ENCODE measurements at places on chromosomes 5 and 9.

- no peak for DNase-seq
Measured at GRCh38 chr5:171693412-171693811, 92.2 kb upstream of the SMIM23 start.

GRCh38 chr5:154406826-154407225, 39.0 kb upstream of the SAP30L start:
- no peak for DNase-seq

DNA sequence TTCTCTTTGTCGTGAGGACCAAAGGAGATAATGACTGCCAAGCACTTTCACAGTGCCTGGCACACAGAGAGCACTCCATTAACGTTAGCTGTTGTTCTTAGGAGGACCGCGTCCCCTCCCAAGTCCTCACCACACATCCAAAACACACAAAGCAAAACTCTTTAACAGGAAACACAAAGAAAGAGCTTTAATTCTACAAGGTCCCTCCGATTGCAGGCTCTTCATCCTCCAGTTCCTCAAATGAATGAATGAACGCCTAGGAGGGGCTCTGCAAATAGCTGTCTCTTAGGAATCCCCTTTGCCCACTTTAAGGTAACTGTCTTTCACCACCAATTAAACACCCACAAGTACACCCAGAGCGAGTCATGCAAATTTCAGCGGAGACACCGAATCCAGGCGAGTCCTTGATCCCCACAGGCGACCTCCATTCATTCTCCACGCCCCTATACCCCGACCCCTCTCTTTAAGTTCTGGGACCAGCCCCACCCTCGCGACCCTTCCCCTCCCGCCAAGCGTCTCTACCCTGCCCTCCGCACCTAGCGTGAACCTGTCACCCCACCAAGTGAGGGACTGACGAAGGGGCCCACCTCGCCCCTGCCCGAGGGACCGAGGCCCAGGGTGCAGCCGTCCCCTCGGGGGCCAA, 644 bp downstream of the TSC1 start:
- DNase-seq = peak; percentile 7

- peak; percentile 43 for DNase-seq
Measured at GRCh38 chr5:7876867-7877266, 7.9 kb downstream of the MTRR start.

DNA sequence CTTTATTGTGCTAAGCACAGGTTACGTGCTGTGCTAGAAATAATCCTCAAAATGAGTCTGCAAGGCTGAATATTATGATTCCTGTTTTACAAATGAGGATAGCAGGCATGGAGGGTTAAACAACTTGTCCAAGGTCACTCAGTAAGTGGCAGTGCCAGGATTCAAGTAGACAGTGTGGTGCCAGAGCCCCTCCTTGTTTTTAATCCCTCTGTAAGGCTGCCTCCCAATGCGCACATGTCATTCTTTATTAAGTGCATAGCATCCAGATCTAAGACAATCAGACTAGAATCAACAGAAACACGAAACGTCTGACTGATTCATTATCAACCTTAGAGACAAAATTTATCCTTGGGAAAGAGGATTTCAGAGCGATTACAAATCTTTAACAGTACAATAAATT, 199.6 kb downstream of the SMARCA2 start:
- no peak for DNase-seq

GRCh38 chr9:121609822-121610637, 41.4 kb upstream of the DAB2IP start:
- no peak for DNase-seq

GRCh38 chr5:72298711-72299110, 21.3 kb downstream of the MRPS27 start:
- DNase-seq = no peak

DNA sequence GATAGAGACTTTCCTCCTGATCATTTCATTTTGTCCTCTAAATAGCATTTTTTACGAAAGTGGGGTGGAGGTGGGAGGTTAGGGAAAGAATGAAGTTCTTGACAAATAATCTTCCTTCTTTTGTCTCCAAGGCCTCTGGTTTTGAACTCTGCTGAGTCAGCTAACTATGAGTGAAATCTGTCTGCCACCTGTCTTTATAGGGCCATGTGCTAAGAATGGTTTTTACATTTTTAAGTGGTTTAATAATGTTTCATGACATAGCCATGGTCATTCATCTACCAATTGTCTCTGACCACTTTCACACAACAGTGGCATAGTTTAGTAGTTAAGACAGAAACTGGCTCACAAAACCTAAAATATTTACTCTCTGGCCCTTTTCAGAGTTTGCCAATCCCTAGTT, 7.6 kb downstream of the MAN2A1 start:
- DNase-seq = no peak

- DNase-seq = no peak
Measured at GRCh38 chr9:18741945-18742344, 268.0 kb downstream of the ADAMTSL1 start.

DNA sequence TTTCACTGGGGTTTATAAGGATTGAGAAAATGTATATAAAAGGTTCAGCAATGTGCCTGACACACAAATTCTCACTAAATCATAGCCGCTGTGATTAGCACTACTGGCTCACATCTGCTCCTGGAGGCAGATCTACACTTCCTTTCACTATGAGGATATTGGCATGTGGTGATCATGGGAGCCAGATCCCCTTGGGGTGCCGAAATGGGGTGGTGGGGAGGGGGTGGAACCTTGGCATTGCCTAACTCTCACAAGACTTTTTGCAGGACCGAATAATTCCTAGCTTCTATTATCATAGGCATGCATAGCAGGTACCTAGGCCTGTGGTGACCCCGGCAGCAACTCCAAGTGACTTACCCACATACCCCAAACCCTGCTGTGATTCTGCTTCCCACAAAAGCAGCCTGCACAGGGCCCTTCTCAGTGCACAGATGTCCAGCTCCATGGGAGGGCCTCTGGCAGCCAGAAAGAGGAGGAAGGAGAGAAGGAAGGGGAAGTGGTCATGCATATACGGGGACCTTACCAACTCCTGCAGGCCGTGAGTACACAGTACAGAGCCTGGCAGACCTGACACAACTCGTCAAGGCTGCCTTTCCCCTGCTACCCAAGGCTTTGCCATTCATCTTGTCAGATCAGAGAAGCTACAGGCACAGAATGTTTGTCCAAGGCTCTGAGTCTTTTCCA, 61.3 kb upstream of the IQGAP2 start:
- DNase-seq = no peak

GRCh38 chr5:32225445-32225844, 51.3 kb upstream of the GOLPH3 start:
- DNase-seq = no peak

DNA sequence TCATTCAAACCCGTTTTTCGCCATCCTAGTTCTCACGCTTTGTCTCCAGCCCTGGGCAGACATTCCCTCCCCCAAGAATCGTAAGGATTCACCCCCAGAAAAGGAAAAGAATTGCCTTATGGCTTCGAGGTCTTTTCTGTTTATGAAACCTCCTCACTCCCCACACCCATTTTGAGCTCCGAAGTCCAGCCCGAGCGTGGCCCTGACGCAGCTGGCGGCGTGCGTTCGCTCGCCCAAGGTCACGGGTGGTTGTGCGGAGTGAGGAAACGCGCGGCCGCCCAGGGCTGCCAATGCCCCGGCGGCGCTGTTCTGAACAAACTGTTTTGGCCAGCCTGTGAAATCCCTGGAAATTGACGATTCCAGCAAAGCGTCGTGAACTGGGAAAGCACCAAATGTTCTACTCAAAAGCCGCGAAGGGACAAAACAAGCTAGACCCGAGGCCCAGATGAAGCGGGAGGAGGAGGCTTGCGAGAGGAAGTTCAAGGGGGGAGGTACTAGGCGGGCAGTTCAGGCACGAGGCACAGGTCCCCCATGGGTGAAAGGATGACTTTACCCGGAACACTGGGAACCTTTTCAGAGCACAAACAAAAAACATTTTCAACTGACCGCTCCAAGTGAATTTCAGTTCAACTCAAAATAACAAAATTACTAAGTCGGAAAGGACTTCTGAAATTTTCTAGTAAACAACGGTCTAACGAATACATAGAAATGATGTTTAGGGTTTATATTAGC, 683 bp upstream of the ZFAND5 start:
- DNase-seq = peak; percentile 64

GRCh38 chr5:26955161-26955560, 83.2 kb downstream of the CDH9 start:
- DNase-seq = no peak

DNA sequence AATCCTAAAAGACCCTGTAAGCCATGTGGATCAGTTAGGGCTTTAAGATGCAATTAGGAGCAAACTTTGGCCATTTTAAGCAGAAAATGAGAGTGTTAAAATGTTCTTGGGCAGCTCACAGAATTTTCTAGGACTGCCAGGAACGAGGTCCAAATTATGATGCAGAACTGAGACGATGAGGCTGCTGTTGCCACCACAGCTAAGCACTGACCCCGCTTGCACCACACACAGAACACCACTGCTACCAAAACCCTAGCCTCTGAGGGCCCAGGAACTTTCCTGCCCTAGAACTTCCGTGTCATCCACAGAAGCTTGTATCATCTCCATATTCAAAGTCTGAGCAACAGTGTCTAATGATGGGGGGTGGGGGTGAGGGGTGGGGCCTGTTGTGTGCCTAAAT, 41.0 kb upstream of the PCSK1 start:
- no peak for DNase-seq

GRCh38 chr5:1987471-1987870, 104.7 kb upstream of the IRX4 start:
- no peak for DNase-seq

- no peak for DNase-seq
Measured at GRCh38 chr9:87334366-87334765, 163.3 kb upstream of the DAPK1 start.

DNA sequence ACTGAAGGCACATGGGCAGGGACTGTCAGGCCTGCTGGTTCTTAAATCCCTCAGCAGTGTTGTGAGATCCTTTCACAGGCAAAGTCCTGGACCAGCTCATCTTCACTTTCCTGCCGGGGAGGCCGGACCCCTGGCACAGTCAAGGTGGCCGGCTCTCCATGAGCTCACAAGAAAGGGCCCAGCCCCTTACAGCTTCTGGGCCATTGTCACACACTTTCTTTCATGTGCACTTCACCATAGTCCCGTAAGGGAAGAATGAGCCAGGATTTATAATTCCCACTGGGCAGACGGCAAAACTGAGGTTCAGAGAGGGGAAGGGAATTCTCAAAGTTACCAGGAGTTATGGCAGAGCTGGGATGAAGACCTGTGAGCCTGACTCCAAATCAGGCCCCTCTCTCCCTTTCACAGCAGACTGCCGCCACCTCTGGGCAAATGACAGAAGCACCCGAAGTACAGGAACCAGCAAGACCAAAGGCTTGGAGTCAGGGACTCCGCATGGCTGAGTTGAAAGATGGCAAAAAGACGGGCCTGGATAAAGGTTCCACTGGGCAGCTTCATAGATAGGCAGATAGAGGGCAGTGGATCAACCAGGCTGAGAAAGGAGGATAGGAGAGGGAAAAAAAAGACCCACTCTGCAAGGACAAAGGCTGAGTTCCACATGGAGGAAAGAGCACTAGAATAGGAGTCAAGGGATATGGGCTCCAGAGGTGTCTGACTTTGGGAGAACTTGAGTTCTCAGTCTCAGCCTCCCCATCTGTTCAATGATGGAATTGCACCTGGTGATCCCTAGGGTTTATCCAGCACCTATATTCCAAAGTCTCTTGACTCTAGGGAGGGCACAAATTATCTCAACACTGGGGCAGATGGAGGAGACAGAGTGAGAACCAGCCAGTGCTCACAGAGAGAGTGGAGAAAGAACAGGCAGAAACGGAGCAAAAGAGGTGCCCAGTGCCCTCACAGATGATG, 128.7 kb downstream of the PAX5 start:
- DNase-seq = no peak

DNA sequence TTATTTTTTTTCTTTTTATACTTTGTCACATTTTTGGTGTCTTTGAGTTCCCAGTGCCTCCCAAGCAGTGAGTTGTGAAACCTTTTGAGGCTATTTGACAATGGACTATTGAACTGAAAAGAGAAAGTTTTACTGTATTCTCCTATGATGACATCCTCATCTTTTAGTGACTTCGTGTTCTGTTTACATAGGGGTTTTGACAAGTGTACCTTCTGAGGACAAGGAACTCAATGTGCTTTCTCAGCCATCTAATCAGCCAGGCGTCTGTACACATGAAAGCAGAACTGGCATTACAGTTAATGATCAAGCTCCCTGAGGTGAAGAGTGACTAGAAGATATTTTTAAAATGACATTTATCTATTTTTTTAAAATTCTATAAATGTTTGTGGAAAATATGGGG, 175.5 kb downstream of the ANXA1 start:
- no peak for DNase-seq

DNA sequence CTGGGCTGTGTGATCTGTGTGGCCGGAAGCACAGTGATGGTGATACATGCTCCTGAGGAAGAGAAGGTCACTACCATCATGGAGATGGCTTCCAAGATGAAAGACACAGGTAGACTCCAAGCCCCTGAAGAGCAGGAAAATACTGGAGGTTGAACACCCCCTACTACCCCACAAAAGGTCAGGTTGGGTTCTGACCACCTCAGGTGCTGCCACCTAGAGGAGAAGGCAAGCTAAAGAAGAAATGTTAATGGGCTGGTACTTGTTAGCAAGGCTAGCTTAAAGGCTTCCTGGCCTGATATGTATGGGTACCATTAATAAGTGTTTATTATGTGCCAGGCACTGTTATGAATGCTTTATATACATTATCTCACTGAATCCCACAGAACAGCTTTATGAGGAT, 11.7 kb downstream of the NIPAL4 start:
- DNase-seq = peak; percentile 38

- no peak for DNase-seq
Measured at GRCh38 chr9:77938163-77938562, 93.4 kb downstream of the GNAQ start.

DNA sequence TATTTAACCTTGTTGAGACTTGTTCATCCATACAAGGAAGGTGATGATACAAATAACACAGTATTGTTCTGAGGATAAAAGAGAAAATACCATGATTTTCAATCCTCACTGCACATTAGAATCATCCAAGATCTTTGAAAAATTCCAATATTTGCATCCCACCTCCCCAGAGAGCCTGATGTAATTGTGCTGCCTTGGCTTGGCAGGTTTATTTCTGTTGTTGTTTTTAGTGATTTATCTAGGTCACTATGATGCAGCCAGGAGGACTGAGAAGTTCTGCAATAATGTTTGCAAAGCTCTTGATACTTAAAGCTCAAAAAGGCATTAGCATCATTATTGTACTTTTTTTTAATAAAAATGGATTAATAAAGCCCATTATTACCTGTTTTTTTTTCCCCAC, 67.0 kb upstream of the NMUR2 start:
- DNase-seq = no peak

DNA sequence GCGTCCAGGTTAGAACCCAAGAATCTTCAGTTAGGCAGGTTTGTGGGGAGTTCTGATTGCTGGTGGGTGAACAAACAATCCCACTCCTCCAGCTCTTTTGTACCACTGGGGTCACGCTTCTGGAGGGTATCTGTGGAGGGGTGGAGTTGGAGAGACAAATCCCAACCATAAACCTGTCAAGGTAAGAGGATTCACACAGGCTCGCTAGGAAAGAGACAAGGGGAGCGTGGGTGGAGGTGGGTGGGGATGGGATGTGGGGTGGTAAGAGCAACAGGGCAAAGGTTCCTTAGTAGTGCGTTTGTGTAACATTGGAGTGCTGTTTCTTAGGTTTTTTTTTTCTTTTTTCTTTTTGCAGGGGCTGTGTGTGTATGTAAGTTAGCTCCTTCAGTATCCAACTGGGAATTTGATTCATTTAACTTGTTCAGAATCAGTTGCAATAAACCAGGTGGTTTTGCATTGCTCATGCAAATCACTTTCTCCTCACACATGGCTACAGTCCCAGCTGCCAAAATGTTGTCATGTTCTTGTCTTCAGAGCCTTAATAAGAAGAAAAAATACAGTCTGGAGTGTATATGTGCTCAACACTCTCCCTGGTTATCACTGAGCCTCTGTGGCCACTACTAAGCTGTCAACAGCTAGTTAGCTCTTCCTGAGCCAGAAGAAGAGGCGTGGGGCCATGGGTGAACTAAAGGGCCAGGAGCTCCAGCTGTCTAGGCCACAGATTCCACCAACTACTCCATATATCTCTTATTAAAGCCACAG, 164.0 kb upstream of the RAD23B start:
- DNase-seq = no peak

All from activated CD4-positive, alpha-beta T cell treated with anti-CD3 and anti-CD28 coated beads for 48 hours (primary cell).